ENCODE measurements at places on chromosomes 4 and X.

- no peak for DNase-seq
Measured at GRCh38 chrX:148282504-148282903, 217.9 kb upstream of the AFF2 start.

DNA sequence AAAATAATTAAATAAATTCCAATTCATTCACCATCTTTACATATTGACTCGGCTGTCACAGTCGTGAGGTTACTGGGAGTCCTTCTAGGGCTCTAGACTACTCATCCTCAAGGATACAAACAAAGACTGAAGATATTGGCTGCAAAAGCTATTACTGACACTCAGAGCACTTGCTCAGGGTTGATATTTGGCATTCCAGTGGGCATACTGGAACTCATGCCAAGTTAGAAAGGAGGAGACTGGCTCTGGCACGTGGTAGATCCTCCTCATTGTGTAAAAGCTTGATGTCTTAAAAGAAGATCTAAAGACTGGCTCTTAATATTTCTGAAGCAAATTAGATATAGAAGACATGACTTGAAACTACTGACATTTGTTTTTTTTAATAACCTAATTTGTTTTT, 172.7 kb downstream of the GPM6A start:
- DNase-seq: no peak

- no peak for DNase-seq
Measured at GRCh38 chrX:22922961-22923360, 76.8 kb upstream of the DDX53 start.

GRCh38 chrX:103215425-103215991, 600 bp downstream of the BEX4 start:
- peak; percentile 64 for DNase-seq

- no peak for DNase-seq
Measured at GRCh38 chrX:118536687-118537461, 41.3 kb downstream of the DOCK11 start.

DNA sequence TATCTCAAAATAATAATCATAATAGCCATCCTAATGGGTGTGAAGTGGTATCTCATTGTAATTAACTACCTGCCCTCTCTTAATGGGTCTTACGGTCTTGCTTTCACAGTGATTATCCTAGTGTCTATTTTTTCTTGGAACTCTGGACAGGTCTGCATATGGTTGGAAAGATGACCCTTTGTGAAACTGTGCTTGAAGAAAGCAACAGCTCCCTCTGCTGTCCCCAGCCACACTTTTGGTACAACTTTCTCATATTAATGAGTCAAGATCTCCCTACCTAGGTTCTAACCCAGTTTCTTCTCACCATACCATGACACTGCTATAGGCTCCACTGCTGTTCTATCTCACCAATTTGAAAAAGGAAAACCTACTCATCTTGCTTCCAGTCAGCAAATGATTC, 2.4 kb downstream of the TFDP3 start:
- DNase-seq: peak; percentile 2

DNA sequence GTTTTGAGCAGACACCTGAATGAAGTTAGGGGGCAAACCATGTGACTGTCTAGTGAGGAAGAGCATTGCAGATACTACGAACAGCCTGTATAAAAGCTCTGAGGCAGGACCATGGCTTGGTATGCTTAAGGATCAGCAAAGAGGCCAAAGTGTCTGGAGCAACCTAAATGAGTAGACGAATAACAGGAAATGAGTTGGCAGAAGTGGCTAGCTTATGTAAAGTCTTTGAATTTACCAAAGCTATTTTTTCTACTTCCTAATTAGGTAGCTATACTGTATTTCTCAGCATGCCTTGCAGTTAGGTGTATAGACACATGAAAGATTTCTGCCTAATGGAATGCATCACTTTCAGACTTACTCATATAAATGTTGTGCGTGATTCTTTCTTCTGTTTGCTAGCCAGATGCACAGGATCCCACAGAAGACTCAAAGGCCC, 9.3 kb upstream of the GPRIN3 start:
- no peak for DNase-seq

DNA sequence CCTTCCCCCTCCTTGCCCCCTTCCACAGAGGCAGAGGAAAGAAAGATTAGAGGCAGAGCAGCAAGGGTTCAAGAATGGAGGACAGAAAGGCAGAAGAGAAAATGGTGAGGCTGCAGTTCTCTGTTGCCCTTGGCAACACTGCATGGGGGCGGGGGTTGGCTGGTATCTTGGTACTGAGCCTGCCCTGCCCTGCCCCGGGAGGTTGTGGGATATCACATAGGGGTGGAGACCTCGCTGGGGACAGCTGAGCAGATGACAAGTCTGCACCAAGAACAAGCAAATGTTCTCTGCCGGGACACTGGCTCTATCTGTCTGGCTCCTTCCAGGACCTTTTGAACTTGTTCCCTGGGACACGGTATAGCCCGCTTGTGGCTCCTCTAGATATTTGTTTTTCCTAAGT, 39.8 kb downstream of the NHS start:
- no peak for DNase-seq

DNA sequence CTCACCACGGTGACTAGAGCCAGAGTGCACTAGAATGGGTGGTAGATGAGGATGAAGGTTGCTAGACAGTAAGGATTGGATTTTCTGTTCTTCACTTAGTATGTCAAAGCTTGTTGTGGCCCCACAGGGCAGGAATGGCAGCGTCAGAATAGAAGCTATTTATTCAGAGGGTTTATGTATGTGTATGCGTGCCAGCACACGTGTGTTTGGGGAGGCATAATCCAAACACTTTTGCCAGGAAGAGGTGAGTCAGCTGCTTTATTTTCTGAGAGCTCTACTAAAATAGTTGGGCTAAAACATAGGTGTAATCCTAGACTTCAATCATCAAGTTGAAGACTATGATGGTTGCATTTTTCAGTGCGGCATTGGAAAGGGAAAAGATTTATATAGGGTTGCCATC, 1.2 kb upstream of the MAGEE2 start:
- no peak for DNase-seq

GRCh38 chr4:165328101-165328425, 594 bp downstream of the MSMO1 start:
- DNase-seq: no peak

GRCh38 chr4:100076753-100077152, 113.5 kb downstream of the DDIT4L start:
- no peak for DNase-seq

- peak; percentile 1 for DNase-seq
Measured at GRCh38 chr4:100848841-100849240, 331.0 kb upstream of the EMCN start.

GRCh38 chr4:2217726-2218125, 24.2 kb downstream of the HAUS3 start:
- DNase-seq: no peak

DNA sequence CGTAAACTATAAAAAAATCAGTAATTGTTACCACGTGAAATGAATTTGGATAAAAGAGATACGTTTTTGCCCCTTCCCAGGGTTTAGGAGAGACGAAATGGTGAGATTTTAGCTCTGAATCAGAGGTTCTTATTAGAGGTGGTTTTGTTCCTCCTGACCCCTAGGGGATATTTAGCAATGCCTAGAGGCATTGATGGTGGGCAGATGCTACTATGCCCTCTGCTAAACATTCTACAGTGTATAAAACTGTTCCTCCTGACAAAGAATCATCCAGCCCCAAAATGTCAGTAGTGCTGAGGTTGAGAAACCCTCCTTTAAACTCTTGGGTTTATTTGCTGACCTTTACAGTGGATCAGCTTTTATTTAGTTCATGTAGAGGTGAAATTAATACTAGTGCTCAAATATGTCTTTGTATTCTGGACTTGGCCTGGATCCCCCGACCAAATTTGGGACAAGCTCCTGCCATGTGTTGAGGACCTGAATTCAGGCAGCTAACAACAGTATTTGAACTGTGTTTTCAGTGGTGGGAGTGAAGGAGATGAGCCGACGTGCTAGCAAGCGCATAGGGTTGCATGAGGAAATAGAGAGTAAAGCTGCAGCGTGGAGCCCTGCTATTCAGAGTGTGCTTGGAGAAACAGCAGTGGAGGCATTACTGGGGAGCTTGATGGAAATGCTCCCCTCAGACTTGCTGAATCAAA, 126.1 kb downstream of the PTTG2 start:
- DNase-seq: no peak

DNA sequence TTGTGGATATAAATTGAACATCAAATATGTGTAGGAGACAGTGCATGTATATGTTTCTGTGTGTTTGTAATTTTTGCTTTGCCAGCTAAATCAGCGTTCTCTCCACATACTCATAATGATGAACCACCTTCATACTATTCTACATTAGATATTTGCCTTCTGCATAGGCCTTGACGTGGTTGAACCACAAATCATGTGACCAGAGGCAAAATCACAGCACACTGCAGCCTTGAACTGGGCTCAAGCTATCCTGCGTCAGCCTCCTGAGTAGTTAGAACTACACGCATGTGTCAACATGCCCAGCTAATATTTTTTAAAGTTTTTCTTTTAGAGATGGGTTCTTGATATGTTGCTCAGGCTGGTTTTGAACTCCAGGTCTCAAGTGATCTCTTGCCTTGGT, 9.5 kb downstream of the UBQLN2 start:
- DNase-seq: no peak

- DNase-seq: peak; percentile 54
Measured at GRCh38 chrX:129606918-129607317, 47.8 kb downstream of the APLN start.

DNA sequence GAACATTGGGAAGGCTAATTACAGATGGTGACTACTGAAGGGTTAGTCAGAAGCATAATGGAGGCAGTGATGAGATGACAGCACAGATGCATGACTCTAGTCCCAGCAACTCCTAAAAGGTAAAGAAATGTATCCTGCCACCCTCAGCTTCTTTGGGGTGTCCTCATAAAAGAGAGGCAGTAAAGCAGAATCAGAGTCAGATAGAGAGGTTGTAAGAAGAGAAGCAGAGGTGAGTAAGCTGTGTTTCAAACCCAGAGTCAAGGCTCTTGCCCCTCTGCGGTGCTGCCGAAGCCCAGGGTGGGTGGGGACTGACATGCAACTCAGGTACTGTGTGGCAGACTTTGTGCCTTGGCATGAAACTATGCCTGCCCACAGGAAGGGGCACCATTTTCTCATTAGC, 59.5 kb upstream of the PGM2 start:
- DNase-seq: no peak

- no peak for DNase-seq
Measured at GRCh38 chr4:190016369-190017289, 10.4 kb downstream of the FRG2 start.

DNA sequence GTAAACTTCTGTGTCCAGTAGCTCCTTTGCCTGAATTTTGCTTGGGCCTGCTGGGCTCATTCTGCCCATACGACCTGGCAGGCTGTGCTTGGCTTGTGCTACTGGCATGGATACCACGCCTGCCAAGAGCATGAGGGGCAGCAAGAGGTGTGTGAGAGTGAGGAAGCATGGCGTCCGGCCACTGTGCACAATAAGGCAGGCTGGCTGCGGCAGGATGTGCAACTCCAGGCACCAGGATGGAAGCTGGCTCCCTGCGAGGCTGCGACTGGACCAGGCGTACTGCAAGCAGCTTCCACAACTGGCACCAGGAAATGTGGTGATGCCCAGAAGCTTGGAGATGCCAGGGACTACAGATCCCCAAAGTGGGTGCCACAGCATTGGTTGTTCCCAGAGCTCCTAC, 709.3 kb downstream of the PCDH18 start:
- no peak for DNase-seq

DNA sequence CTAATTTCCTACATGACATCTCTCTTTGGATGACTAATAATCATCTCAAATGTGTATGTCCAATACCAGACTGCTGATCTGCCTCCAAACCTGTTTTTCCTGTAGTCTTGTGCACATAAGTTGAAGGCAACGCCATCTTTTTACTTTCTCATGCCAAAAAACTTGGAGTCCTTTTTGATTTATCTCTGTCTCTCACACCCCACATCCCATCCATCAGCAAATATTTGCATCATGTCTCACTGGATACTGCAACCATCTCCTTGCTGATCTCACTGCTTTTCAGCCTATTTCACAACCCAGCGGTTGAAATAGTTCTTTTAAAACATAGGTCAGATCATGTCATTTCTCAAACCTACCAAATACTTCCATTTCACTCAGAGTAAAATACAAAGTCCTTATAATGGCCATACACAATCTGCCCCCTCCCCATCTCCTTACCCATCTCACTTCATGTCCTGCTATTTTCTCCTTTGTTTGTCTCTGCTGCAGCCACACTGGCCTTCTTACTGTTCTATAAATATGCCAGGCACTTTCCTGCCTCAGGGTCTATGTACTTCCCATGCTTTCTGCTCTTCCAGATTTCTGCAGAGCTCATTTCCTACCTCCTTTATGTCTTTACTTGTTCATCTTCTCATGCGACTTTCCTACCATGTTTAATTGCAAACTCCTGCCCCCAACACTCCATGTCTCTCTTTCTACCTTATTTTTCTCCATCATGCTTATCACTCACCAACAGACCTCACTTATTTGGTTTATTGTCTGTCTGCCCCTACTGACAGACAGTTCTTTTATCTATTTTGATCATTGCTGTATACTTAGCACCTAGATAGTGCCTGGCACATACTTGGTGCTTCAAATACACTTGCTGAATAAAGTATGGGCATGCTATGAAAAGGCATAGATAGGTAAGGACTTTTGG, 98.8 kb downstream of the ANXA3 start:
- DNase-seq: no peak

- DNase-seq: no peak
Measured at GRCh38 chrX:44344687-44345086, 1.2 kb upstream of the EFHC2 start.

DNA sequence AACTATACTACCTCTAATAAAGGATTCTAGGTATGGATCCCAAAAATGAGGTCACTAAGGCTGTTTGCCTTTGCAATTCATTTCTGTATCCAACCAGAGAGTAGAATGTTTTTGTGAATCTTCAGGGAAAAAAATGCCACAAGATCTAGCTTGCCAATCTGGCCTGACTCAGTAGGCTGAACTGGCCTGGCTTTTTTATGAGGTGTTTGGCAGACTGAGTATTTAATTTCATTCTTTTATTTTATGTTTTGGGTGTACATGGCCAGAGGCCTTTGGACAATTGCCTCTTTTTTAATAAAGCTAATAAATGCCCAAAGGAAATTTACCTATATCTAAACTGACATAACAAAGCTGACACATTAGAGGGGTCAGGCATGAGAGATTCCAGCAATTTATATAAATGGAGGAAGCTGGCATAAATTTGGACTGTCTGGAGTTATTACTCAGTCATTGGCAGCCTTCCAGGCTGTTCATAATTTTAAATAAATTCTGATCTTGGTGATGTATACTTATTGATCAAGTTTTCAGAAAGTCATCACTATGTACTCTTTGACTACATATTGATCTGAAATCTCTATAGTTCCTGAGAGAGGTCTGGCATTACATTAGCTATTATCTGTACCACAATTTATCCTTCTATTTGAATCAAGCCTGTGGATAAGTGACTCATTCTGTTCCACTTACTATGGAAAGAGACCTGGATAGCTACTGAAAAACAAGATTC, 376.4 kb upstream of the NOCT start:
- no peak for DNase-seq

GRCh38 chr4:180966312-180966711, 1276.9 kb upstream of the TENM3 start:
- no peak for DNase-seq

DNA sequence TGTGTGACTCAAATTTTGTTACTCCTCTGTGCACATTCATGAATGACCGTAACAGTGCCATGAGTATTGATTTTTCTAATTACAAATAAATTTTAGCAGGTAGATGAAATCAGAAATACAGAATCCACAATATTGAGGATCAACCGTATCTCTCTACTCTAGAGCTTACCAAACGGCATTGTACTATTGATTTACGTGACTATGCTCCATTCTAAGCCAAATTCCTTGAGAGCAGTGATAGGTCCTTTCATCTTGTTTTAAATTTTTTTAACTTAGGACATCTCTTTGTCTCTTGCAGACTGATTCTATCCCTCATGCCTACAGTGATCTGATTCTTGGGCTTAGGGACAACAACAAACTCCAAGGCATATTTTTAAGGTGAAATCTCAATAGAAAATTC, 172.3 kb upstream of the C1QTNF7 start:
- DNase-seq: no peak

Measured in NCI-H146 (cell line).